Stimulated activated CD8-positive, alpha-beta memory T cell treated with anti-CD3 and anti-CD28 coated beads, Interleukin-7, amount 100 ng/mL, for 1 hour (primary cell): ENCODE measurements at places on chromosomes 4 and X.

- DNase-seq = no peak
Measured at GRCh38 chr4:1285790-1286553, 3.7 kb upstream of the MAEA start.

DNA sequence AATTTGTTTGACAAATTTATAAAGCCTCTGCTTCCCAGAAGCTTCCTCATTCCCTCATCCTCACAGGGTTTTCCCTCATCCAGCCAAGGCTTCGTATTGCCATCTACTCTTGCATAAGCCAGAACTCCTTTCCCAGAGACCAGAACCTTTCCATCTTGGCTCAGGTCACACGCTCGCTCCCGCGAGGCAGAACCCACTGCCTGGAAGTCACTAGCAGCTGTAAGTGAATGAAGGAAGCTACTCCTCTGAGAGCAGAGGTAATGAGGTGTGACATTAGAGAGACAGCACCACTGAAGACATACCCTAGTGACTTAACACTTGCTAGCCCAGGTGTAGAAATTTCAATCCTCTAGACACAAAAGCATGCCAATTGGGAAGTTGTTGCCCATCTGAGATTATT, 52.5 kb downstream of the LHFPL1 start:
- DNase-seq = no peak

- no peak for DNase-seq
Measured at GRCh38 chr4:183300070-183300469, 20.0 kb downstream of the CLDN22 start.

DNA sequence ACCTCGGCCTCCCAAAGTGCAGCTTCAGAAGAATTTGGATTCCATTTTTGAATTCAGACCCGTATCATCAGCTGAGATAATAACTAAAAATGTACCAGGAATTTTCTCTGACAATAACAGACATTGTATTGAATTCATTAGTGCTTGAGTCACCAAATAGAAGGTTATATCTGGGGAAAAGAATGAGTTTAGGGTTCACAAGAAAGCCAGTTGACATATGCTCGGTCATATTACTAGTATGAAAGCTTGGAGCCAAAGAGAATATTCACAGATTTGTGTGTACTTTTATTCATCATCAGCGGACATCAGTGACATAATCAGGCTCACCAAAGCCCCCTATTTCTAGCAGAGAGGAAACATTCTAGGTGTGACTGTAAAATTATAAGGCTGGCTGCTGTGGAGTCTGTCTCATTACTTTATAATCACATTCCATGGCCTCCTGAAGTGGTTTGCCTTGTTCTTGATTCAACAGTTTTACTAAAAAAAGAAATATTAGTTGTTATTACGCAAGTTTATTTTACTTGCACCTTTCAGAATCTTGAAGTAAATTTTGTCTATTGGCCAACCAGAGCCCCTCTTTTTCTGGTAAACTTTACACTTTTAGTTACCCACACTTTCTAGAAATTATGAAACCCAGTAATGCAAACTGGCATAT, 14.6 kb upstream of the DCTD start:
- no peak for DNase-seq

DNA sequence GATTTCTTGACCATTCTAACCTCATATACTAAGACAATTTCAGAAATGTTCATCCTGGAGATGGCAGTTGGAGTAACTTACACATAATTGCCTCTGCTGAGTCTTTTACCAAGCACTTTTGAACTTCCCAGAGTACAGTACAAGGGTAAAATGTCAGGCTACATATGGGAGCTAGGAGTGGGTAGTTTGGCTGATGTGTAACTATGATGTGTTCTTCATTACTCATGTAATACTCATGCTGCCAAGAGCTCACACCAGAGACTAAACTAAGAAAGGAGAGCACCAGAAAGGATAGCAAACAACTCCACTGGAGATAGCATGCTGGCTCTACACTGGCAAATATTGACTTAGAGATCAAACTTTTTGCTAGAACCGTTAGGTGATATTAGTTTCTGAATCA, 194.0 kb downstream of the PDGFRA start:
- DNase-seq = no peak

DNA sequence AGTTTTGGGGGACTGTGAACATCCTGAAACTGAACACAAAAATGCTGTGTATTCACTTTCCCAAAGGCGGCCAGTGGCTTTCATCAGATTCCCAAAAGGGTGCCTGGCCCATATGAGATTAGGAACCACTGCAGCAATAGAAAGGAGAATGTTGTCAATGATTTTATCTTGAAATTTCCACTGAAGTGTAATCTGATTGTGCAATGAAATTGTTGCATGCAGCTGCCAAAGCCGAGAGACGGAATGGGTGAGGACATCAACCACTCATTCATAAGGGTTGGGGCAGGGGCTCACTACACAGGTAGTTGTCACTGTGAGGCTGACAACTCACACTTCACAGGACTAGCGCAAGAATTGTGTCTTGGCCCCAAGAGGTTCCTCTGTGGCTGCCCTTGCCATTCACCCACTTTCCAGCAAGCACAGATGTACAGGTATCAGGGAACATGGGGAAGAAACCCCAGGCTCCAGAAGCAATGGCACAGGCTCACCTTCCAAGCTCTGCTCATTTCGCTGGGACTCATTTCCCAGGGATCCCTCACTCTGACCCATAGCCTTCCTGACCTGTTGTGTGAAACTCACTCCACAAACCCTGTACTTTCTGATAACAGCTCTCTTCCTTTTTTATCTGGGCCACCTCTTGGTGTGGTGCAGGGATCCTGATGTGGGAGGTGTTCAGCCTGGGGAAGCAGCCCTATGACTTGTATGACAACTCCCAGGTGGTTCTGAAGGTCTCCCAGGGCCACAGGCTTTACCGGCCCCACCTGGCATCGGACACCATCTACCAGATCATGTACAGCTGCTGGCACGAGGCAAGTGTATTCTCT, 48.8 kb downstream of the BMX start:
- DNase-seq = no peak

GRCh38 chrX:19990151-19990555, 708 bp downstream of the BCLAF3 start:
- DNase-seq = no peak

DNA sequence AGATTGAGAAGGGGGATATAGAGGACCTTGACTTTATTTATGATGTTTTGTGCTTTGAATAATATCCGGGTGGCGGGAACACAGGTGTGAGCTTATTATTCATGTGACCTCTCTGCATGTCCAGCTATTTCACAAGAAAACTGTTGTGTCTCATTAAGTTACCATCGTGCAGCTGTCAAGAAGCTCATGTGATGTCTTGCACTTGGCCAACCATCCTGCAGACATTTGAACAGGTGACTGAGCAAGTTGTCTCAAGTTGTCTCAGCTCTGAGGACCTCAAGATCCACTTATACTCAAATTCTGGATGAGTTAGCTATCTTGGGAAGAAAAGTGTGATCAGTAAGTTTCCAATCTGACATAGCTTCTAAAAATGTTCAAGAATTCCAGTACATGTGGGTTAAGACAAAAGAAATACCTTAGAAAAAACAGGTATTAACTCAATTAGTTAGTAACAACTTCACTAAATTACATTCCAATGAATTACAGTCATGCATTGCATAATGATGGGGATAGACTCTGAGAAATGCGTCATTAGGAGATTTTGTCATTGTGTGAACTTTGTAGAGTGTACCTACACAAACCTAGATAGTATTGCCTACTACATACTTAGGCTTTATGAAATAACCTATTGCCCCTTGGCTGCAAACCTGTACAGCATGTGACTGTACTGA, 462.2 kb downstream of the INPP4B start:
- DNase-seq = no peak
